ENCODE measurements at places on chromosomes 5 and 9.

DNA sequence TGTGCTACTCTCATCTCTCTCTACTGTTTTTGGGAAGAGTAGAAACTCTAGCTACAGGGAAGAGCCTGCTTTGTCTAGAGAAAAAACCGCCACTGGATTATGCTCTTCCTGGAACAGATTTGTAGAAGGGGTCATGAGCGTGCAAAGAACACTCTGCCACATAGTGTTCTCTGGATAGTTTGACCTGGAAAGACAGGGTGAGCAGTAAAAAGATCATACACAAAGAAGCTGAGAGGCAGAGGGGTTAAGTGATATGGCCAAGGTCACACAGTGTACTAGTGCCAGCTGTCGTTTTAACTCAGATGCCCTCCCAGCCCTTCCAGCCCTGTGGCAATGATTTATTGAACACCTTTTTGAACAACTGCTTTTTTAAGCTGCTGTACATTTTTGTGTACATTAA lies 182.2 kb downstream of the NNT start:
- DNase-seq = no peak

DNA sequence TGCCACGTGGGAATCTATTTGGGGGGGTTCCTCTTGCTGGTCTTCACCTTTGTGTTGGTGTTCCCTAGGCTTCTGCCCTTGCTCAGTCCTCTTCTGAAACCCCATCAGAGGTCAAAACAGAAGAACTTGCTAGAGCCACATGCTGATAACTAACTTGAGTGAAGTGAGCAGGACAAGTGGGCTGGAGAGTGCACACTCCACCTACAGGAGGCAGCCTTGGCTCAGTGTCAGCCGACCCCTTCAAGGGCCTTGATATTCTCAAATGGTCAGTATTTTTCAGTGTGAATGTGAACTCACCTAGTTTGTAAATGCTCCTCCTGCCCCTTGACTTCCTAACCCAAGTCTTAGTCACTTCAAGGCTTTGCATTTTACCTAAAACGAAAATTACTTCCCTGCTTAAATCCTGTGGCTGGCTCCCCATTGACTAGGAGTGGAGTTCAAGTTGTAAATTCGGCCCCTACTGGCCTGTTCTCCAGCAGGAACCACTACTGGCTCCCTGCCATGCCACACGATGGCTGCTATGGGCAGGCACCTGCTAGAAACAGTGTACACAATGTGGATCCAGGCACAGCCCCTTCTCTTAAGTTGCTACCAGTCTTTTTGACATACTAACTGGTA lies 3.6 kb upstream of the SLC1A3 start:
- DNase-seq = no peak

- DNase-seq = peak; percentile 46
Measured at GRCh38 chr5:143200781-143201398, 202.6 kb downstream of the NR3C1 start.

DNA sequence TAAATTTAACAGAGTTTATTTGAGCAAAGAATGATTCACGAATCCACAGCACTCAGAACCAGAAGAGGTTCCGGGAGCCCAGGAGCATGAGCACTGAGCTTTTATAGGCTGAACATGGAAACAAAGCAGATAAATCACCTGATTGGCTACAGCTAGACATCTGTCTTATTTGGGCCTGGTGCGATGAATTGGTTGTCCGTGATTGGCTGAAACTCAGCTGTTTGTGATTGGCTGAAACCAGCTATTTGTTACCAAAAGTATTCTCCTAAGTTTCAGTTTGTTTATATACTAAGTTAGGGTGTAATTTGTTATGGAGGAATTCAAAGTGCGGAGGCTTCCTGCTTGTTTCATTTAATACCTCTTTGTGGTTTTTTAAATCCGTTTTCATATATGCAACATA lies 15.8 kb upstream of the LCP2 start:
- no peak for DNase-seq

DNA sequence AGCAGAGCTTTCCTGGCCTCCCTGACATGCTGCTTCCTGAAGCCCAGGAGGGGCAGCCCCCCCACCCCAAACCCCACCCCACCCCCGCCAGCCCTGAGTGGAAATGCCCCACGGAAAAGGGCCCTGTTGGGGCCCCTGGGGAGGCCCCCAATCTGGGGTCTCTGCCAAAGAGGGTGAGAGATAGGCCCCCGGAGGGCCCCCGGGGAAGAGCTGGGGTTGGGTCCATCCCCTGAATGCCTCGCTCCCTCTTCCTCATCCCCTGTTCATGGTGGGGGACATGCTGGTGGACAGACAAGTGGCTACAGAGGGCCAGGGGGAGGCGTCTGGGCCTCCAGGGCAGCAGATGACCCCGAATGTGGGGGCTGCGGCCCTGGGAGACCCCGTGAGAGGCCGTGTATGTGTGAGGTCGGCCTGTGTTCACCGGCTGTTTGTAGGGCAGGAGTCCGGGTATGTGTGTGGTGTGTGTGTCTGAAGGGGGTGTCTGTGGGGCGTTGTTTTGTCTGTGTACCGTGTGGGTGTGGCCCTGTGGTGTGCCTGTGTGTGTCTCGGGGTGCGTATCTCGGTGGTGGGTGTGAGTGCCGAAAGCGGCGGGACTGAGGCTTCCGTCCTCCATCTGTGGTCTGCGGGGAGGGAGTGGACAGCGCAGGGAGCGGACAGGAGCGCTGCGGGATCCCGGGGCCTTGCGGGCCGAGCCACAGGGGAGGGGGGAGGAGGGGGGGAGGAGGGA lies 11.3 kb downstream of the C9orf50 start:
- DNase-seq = no peak

DNA sequence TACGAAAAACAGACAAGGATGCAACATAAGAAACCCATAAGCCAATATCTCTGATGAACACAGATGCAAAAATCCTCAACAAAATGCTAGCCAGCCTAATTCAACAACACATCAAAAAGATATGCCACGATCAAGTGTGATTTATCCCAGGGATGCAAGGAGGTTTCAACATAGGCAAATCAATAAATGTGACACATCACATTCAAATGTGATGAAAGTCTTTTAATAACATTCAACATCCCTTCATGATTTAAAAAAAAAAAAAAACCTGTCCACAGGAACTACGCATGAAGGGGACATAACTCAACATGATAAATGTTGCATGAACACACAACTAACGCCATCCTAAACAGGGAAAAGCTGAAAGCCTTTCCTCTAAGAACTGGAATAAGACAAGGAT lies 102.2 kb downstream of the PLPP1 start:
- no peak for DNase-seq

GRCh38 chr5:1130218-1130946 lies 18.5 kb upstream of the SLC12A7 start:
- no peak for DNase-seq

- peak; percentile 7 for DNase-seq
Measured at GRCh38 chr9:127283917-127284497, 19.4 kb downstream of the GARNL3 start.

DNA sequence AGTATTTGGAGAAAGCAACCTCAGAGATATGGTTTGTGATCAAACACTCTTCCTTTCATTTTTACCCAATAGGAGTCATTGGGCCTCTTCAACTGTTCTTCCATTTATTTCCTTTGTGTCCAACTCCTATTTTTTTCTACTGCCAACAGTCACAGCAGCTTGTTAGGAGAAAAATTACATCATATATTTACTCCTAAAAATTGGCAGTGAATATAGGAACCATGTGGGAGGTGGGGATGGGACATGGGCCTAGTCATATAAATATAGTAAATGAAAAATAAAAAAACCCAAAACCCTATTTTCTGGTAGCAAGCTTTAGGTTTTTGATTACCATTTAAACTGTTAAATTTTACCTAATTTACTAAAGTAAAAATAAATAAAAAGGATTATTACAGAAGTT lies 134.9 kb upstream of the MPDZ start:
- no peak for DNase-seq

DNA sequence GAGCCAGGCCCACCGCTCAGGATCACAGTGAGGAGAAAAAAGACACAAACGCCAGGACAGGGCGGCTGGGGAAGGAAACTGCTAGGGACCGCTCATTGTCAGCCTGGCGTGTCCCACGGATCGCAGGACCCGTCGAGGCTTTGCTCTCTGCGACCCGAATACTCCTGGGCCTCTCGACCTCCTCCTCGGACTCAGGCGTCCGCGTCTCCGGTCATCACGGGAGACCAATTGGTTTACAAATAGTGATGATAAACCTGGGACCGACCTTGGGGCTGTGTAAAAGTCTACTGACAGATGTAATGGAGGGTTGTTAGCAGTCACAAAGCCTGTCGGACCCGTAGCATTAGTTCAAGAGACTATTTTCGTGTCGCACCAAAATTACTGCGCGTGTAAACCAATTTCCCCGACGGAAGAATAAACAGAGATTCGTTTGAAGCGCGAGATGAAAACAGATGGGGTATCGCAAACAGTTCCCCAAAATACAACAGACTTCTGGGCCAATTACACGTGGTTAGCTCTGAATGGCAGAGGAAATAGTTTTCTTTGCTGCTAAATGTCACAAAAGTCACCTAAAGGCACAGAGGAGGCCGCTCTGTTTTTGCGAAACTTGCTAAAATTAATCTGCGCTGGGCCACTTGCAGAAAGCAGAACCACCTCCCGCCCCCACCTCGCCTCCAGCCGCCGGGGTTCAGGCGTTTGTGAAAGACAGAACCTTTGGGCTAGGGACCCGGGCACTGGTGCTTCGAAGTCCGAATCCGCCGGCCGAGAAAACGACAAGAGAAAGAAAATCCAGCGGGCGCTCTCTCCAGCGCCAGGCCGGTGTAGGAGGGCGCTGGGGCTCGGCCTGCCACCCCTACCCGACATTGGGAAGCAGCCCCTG lies 67.6 kb downstream of the FOXD1 start:
- no peak for DNase-seq

- DNase-seq = no peak
Measured at GRCh38 chr5:114782869-114783268, 386.8 kb downstream of the TRIM36 start.

GRCh38 chr5:88677943-88678769 lies 204.8 kb downstream of the MEF2C start:
- no peak for DNase-seq

DNA sequence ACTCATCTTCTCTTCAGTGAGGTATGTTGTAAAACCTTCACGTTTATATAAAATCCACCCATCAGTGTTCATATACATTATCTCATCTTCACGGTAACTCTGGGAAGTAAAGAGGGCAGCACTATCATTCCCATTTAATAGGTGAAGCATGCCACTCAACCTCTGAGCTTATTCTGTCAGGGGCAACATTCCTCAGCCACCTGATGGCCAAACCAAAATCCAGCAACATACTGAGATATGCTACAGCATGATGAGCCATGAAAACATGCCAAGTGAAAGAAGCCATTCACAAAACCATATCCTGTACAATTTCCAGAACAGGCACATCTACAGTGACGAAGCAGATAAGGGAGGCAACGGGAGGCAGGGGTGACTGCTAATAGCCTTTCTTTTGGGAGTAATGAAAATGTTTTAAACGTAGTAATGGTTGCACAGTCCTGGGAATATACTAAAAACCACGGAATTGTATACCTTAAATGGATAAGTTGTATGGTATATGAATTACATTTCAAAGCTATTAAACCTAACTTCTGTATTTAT lies 167.4 kb downstream of the TSSK1B start:
- DNase-seq = no peak

DNA sequence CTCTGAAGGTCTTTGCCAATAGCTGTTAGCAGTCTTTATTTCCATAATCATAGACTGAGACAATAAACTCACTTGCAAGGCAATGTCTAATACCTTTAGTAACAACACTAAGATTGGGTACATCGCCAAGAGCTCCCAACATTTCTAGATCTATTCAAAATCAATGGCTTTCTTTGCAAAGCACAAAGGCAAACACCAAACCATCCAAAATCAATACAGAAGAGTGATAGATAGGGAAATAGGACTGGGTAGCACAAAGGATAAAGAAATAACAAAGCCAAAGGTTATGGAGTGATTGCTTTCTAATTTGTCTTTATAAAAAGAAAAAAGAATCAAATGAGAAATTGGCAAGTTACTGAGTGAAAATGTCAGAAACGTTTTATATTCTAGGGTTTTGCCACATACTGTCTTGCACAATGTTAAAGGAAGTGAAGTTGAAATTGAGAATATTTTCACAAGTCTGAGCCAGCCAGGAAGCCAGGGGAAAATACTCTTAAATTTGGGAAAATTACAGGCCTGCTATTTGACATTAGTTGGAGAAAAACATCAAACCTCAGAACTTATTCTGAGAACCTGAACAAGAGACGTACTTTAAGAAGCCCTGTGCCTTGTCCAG lies 53.3 kb upstream of the LHFPL2 start:
- DNase-seq = no peak

DNA sequence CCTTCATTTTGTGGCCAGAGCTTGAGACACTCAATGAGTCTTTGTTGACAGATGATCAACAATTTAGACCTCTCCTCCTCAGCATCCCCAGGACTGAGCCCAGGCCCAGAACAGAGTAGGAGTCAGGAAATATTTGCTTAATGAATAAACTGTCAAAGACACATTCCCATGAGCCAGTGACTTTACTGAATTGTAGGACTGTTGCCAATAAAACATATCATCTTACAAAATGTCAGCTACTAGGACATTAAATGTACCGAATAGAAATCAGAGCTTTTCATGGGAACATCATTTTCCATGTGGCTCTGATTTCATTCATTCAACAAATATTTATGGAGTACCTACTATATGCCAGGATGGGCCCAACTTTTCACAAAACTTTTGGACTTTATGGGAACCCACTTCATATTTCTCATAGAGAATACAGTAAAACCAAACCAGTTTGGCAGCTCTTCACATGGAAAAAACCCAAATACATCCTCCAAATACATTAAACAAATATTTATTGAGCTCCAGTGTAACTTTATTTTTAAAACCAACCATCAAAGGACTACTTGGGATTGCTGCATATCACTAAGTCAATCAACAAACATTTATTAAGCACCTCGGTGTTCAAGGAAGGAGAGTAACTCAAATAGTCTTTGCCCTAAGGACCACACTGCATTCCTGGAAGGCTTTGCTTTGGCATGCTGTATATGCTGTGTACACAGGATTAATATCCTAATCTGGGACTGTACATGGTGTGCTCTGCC lies 11.4 kb downstream of the VDAC1 start:
- no peak for DNase-seq
